ENCODE measurements at places on chromosomes 6 and 20.

GRCh38 chr6:153537422-153537821, 406.3 kb upstream of the RGS17 start:
- DNase-seq: no peak

GRCh38 chr20:36672991-36673390, 27.0 kb upstream of the SLA2 start:
- no peak for DNase-seq

DNA sequence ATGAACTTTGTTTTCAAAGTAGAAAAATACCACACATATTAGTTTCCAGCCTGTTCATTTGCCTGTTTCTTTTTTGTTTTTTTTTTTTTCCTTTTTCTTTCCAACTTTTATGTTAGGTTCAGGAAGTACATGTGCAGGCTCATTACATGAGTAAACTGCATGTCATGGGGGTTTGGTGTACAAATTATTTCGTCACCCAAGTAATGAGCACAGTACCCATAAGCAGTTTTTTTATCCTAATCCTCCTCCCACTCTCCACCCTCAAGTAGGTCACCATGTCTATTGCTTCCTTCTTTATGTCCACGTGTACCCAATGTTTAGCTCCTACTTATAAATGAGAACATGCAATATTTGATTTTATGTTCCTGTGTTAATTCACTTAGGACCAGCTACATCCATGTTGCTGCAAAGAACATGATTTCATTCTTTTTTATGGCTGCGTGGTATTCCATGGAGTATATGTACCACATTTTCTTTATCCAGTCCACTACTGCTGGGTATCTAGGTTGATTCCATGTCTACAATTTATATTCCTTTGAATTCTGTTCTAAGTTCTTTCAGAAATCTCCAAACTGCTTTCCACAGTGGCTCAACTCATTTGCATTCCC, 31.8 kb downstream of the SNX14 start:
- DNase-seq: no peak

- no peak for DNase-seq
Measured at GRCh38 chr6:133399426-133399825, 158.3 kb downstream of the EYA4 start.

DNA sequence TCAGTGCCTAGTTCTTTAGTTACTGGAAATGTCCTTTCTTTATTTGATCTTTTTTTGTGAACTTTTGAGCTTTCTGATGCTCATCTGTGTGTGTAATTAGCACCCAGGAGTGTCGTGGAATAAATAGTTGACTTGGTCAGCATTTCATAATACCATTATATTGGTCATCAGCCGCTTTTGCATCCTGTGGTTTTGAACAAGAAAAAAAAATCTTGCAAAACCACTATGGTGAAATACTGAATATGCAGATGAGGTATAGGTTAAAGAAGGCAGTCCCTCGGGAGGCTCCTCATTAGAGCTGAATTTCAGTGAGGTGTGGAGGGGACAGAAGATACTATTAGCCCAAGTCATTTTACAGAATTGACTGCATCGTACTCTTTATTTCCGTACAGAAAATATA, 90.1 kb downstream of the FOXO3 start:
- no peak for DNase-seq

DNA sequence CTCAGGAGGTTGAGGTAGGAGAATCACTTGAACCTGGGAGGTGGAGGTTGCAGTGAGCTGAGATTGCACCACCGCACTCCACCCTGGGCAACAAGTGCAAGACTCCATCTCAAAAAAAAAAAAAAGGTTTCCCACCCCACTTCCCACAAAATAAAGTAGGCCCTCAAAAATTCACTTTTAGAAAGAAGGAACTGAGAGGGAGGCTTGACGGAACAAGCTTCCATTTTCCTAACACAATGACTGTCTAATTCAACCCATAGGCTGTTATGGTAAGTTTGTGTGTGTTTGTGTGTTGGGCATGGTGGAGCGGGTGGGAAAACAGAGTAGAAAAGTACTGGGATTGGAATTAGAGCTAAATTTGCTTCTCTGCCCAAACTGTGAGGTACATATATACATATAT, 98.4 kb upstream of the MAN1A1 start:
- DNase-seq: no peak

DNA sequence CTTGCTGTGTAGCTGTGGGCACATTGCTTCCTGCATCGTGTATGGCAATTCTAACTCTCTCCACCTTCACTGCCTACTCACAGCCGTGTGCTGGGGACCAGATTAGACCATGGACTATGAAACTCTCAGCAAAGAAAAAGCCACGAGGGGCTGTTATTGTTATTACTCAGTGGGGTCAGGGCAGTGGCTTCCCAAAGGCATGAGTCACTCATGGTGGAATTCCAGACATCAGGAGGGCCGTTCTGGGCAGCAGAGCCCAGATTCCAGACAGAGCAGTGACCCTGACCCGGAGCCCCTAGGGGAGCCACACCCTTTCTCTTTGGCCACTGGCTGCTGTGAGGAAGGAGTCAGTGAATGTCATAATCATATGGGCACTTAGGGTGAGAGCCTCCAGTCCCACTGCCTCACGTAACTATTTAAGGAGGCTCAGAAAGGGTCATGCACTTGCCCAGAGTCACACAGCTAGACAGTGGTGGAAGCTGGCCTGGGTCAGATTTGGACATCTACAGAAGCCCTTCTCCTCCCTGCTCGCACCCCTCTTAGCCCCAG, 22.2 kb upstream of the CCN5 start:
- DNase-seq: no peak

DNA sequence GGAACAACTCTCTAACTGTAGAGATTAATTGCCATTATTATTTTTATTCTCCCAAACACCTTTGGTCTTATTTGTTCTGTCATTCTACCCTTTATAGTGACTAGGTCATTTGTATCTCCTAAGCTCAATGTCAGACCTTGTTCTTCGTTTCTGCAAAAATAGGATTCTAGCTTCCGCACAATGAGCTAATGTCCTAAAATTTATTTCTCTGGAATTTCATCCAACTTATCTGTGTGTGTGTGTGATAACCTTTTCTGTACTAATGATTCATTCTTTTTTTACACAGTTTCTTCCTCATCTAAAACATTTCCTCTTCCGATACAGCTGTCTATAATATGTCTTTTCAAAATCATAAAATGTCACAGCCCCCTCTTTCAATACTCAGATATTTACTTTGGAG, 84.5 kb downstream of the DOK5 start:
- no peak for DNase-seq

DNA sequence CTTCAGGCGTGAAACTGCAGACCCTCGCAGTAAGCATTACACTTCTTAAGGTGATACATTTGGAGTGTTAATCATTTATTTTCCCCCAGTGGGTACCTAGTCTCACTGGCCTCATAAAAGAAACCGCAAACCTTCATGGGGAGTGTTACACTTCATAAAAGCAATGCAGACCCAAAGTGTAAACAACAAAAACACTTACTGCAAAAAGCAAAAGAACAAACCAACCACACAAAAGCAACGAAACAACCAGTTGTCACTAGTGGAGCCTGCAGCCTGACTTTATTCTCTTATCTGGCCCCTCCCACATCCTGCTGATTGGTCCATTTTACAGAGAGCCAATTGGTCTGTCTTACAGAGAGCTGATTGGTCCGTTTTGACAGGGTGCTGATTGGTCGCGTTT, 23.8 kb downstream of the LY86 start:
- no peak for DNase-seq

GRCh38 chr6:132130626-132131298, 179.6 kb upstream of the CCN2 start:
- DNase-seq: peak; percentile 84

GRCh38 chr20:25276533-25277050, 28.7 kb downstream of the PYGB start:
- peak; percentile 17 for DNase-seq
